ENCODE measurements at places on chromosomes 13 and 19.
A peak's percentile ranks its signal among the peaks of the same experiment; 100 is the strongest.

DNA sequence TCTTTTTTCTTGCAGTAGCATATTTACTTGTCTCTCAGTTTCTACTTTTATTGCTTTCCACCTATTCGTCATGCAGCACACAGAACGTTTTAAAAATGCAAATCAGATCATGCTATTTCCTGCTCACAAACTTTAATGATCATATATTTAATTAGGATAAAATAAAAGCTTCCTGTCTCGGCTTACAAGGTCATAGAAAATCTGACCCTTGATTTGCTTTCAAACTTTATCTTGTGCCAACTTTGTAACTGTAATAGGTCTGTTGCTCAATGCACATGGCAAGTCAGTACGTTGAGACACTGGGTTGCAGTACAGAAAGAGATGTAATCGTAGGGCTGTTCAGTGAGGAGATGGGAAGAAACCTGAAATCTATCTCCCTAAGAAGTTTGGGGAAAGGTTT lies 95.6 kb upstream of the CSNK1A1L start:
- DNase-seq, result no peak

DNA sequence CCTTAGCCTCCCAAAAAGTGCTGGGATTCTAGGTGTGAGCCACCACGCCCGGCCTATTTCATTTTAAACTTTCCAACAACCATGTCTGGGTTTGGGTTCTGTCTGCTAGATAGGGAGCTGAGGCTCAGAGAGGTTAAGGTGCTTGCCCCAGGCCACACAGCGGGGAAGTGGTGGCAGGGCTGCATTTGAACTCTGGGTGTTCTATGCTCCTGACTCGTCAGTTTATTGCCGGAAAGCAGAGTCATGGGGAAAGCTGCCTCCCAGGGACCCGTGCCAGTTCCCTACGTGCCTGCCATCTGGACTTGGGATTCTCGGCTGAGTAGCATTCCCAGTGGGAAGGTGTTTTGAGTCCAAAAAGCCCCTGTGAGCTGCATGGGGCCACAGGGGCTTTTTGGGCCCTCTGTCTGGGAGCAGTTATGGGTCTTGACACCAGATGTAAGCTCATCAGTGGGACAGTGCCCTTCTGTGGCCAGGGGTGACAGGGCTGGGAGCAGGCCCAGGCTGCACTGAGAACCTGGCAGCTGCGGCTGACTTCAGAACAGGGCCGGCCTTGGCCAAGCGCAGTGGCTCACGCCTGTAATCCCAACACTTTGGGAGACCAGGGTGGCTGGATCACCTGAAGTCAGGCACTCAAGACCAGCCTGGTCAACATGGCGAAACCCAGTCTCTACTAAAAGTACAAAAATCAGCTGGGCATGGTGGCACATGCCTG lies 10.9 kb downstream of the RFX1 start:
- no peak for DNase-seq

GRCh38 chr13:73765651-73766384 lies 368.4 kb downstream of the KLF12 start:
- DNase-seq, result no peak

DNA sequence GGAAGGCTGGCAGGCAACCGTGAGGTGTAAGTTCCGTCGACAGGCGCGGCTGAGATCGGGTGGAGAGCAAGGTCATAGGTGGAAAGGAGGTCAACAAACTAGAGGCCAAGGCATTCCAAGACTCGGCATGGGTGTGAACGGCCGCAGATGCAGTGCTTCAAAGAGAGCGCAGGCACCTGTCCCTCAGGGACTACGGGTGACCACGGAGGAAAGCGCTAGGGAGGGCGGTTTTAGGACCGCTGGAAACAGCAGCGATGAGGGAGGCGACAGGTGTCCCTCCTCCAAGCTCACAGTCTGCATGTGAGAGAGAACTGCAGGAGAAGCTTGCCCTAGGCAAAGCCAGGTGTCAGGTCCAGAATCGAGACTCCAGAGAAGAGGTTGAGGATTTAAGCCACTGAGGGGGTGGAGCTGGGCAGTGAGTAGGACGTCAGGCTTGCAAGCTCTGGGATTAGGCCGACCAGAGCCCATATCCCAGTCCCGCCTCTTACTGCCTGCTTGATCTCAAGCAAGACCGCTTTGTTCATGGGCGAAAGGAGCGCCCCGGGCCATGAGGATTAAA lies 1.6 kb upstream of the MLNR start:
- no peak for DNase-seq

GRCh38 chr19:37932985-37933936 lies 26.3 kb downstream of the SIPA1L3 start:
- no peak for DNase-seq

- DNase-seq, result no peak
Measured at GRCh38 chr13:50812242-50812641, 31.2 kb downstream of the DLEU7 start.

- no peak for DNase-seq
Measured at GRCh38 chr13:79496188-79496587, 15.2 kb downstream of the NDFIP2 start.

DNA sequence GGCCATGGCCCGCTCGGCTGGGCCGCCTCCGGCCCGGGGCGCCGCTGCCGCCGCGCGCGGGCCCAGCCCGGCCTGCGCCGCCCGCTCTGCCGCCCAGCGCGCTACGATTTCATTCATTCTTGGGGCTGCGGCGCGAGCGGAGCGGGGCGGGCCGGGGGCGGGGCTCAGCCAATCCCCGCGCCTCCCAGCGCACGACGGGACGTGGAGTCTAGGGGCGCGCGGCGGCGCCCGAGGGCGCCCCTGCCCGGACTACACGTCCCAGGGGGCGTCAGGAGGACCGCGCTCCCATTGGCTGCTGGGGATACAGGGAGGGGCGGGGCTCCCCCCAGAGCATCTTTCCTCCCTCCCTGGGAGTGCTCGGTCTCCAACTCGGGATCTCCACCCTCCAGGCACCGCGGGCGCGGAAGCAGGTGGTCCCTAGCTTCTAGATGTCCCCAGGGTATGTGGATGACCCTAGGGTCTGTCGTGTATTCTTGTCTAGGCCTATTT lies 5.6 kb upstream of the DPF1 start:
- DNase-seq, result no peak

- no peak for DNase-seq
Measured at GRCh38 chr13:59088716-59089115, 1075.0 kb downstream of the DIAPH3 start.

GRCh38 chr13:63044589-63045313 lies 1629.1 kb upstream of the PCDH20 start:
- DNase-seq, result no peak

DNA sequence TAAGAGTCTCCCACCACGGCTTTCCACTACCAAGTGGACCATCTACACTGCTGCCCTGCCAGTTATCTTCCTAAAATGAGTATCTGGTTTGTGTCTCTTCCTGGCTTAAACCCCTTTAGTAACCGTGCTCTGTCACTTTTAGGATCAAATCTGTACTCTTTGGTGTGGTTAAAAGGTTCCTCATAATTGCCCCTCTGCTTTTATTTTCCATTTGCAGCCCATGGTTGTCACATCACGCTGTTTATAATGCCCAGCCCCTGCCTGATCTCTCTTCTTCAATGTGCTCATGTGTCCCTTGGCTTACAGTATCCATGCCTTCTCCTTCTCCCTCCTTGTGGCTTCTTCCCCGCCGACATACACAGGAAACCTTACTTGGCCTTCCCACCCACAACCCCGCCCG lies 100.1 kb downstream of the DGKH start:
- DNase-seq, result no peak

GRCh38 chr19:12092956-12093355 lies 28.4 kb downstream of the ZNF844 start:
- no peak for DNase-seq

GRCh38 chr13:99339736-99340397 lies 32.7 kb upstream of the GPR183 start:
- no peak for DNase-seq

DNA sequence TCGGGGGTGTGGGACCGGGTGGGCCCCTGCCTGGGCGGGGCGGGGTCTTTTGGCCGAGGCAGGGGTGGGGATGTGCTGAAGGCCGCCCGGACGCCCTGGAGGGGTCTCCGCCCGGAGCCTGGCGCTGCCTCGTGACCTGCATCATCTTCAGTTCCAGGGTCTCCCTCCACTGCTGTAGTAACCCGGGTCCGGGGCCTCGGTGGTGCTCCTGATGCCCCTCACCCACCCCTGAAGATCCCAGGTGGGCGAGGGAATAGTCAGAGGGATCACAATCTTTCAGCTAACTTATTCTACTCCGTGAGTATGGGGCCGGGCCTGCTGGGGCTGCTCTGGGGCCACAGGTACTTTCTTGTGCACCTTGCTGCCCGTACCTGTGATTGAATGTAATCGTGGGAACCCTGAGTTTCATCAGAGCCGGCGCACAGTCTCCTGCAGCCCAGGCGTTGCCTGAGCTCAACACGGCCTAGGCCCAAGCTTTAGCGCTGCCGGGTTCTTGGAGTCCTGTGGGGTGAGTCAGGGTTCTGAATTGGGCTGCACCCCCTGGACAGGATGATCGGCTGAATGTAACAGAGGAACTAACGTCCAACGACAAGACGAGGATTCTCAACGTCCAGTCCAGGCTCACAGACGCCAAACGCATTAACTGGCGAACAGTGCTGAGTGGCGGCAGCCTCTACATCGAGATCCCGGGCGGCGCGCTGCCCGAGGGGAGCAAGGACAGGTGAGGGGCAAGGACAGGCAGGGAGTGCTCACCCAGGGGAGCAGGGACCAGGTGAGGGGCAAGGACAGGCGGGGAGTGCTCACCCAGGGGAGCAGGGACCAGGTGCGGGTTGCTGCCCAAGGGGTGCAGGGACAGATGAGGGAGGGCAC lies 10.5 kb downstream of the PEAK3 start:
- DNase-seq, result peak; percentile 60

GRCh38 chr13:65217471-65217995 lies 2012.6 kb downstream of the PCDH9 start:
- no peak for DNase-seq

- DNase-seq, result no peak
Measured at GRCh38 chr13:33487575-33488243, 202.2 kb upstream of the STARD13 start.

DNA sequence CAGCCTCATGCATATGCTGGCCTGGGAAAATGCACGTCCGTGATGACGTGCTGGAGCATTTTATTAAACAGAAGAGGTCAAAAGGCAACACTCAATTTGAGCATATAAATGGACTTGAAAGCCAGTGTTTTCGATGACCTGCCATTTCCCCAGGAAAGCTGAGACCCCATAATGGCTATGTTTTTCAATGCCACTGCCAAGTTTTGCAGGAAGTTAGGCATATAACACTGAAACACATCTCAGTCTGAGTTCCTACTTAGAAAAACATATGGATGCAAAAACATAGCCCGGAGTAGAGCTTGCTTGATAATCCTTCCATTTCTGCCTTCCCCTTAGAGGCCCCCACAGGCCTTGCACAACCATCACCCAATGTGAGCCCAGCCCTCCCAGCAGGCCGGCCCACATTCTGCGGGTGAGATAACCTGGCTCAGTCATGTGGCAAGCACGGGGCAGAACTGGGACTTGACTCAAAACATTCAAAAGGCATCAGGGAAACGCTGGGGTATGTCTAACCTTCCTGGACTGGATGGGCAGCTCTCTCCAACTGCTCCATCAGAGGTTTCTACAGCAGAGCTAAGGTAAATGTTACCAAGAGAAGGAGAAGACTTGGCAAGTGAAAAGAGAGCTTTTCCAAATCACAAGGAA lies 24.9 kb downstream of the EPS15L1 start:
- DNase-seq, result peak; percentile 75

DNA sequence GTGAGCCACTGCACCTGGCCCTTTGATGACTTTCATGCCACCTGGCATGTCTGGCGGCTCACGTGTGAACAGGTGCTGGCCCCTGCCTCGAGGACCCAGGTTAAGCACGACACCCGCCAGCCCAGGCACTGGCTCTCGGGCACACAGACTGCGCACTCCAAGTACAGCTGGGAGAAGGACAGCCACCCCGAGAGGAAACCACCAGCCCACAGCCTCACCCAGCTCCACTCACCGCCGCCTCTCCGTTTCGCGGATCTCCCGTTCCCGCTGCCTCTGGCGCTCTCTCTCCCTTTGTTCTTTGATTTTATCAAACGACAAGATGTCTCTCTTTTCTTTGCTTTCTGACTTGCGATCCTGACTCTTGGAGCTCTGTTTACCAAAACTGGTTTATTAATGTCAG lies 27.4 kb upstream of the TINCR start:
- DNase-seq, result no peak

DNA sequence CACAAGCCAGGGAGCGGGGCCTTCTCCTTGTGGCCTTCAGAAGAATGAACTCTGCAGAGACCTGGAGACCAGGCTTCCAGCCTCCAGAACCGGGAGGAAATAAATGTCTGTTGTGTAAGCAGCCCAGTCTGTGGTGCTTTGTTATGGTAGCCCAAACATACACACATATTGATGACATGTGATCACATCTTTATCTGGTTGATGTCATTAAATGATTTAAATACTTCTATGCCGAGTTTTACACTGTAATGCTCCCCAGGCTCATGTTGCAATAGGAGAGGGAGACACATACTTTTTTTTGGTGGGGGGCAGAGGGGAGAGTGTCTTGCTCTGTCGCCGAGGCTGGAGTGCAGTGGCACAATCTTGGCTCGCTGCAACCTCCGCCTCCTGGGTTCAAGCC lies 188.0 kb upstream of the IRS2 start:
- DNase-seq, result no peak

GRCh38 chr13:99403458-99403971 lies 96.3 kb upstream of the GPR183 start:
- DNase-seq, result no peak

DNA sequence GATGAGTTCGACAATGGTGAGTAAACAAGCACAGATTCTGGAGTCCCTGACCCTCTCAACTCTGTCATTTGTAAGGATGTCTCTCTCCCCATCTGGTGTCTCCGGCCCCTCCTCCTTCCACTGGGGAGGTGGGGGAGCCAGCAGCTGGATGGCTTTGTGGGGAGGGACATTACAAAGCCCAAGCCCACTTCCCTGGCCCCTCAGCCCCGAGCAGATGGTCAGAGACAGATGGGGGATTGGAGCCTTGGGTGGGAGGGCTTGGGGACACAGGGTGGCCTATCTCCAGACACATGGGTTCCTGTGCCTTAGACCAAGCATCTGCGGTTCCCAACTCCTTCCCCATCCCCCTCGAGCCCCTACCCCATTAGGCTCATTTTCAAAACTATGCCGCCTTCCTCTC lies 2.5 kb downstream of the TIMM50 start:
- DNase-seq, result no peak

DNA sequence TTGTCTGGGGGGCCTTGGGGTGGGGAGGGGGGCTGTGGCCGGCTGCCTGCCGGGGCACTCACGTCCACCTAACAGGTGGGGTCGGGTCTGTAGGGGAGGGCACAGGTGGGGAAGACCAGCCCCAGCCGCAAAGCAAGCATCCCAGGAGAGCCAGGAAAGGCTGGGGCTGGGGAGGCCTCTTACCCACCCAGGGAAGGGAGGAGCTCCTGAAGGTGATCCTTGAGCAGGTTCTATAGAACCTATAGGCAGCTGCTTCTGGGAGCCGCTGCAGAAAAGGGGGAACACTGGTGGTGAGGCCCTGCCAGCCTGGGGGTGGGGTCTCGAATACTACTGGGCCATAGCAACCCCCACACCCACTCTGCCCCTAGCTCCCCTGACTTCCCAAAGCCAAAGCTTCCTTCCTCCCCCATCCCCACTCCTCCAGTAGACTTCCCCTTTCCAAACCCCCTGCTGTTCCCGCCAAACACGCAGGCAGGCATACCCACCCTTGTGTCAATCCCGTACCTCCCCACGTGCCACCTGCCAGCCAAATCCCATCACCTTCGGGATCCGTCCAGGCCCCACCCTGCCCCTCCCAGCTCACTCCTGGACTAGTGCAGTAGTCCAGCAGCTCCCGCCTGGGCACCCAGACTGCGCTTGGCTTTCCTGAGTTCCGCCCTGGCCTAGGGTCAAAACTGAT lies 5.6 kb downstream of the KLF16 start:
- no peak for DNase-seq

GRCh38 chr19:18230941-18231734 lies 4.9 kb upstream of the PDE4C start:
- no peak for DNase-seq
